ENCODE measurements at places on chromosomes 16 and 17.
A peak's percentile ranks its signal among the peaks of the same experiment; 100 is the strongest.

- H3K27ac ChIP-seq: no peak overlapping the region
- H3K27me3 ChIP-seq: peaks cover 7% of the 10 kb centered on the region
- peaks cover 4% of the 10 kb centered on the region for H3K4me1 ChIP-seq
- no peak for DNase-seq
- H3K4me3 ChIP-seq: no peak overlapping the region
- no peaks in the 10 kb centered on the region for H3K36me3 ChIP-seq
Measured at GRCh38 chr17:61479493-61480413, 27.5 kb downstream of the TBX4 start.

- peak overlapping the region; percentile 97 for H3K4me3 ChIP-seq
- H3K36me3 ChIP-seq: peaks cover 3% of the 10 kb centered on the region
- no peaks in the 10 kb centered on the region for H3K27me3 ChIP-seq
- peaks cover 80% of the 10 kb centered on the region for H3K4me1 ChIP-seq
- DNase-seq: peak; percentile 89
Measured at GRCh38 chr17:40531051-40531991, 29.9 kb upstream of the TNS4 start.

GRCh38 chr16:85984947-85985451, 86.0 kb downstream of the IRF8 start:
- H3K27me3 ChIP-seq: peaks cover 17% of the 10 kb centered on the region
- H3K36me3 ChIP-seq: no peaks in the 10 kb centered on the region
- peak overlapping the region; percentile 45 for H3K4me3 ChIP-seq

DNA sequence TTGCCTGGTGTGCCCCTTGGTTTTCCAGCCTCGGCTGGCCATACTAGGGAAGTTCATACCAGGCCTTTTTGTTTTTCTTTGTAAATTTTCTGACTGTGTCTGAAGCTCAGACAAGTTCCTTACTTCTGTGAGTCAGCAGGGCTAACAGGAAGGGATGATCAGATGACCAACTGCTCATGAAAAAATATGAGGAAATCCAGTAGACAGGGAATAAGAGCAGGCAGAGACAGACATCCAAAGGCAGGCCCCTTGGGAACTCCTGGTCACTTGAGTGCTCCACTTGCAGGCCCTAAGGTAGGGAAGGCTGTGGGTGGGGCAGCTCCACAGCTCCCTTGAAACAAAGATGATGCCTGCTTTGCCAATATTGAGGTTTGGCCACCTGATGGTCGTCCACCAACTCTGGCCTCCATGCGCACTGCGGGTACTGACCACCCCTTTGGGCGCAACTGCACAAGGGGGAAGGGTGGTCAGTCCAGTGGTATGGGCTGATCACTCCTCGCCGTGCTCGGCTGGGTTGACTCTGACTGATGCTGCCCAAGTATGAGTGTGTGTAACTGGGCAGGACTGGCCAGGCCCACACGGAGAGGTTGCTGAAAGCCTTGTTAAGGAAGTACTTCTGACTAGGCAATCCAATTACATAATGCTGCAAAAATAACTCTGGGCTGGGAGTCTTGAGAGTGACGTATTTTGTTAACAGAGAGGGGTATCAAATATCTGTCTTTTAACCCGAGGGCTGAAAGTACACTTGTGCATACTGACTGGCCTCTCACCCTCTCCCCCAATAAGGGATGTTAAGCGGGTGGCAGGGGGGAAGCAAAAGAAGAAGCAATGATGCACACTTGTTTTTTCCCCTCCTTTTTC, 20.8 kb upstream of the ZFHX3 start:
- H3K4me1 ChIP-seq: peaks cover 23% of the 10 kb centered on the region
- peaks cover 70% of the 10 kb centered on the region for H3K27me3 ChIP-seq
- no peak overlapping the region for H3K27ac ChIP-seq
- H3K36me3 ChIP-seq: no peaks in the 10 kb centered on the region
- no peak overlapping the region for H3K4me3 ChIP-seq
- DNase-seq: no peak
